ENCODE measurements at places on chromosomes 5 and 9.

- no peak for DNase-seq
Measured at GRCh38 chr9:115035841-115036612, 81.9 kb downstream of the TNC start.

DNA sequence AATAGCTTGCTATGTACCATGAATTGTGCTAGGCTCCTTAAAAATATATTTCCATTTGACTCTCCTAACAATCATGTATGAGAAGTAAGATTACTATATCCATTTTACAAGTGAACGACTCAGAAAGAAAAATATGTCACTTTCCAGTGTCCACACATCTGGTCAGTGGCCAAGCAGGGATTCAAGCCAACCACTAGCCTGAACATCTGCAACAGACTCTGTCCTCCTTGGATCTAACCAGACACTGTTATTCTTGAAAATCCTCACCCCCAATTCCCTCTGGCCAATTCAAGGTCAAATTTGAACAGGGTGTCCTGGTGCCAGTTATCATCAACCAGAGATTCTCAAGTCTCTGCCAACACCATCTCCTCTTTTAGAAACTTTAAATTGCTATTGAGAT, 344.1 kb upstream of the WWC1 start:
- DNase-seq = no peak

DNA sequence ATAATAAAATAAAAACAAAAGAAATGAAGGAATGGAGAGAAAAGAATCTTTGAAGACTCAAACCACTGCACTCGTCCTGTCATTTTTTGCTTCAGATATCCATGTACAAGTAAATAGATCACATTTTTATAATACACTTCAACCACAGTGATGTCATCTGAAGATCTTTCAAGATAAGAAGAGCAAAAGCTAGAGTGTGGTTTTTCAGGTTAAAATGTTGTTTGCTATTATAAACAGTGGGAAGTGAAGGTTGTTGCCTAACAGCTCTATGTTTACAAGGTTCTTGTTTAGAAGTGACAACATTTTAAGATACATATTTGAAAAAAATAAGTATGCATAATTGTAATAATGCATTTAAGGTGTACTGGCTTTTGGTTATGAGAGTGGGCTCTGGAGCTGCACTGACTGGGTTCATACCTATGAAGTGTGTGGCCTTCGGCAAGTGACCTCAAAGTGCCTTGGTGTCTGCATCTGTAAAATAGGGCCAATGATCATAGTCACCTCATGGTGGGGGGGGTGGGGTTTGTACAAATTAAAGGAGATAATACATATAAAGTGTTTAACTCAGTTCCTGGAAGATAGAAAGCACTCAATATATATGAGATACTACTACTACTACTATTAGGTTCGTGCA, 45.5 kb upstream of the IL7R start:
- no peak for DNase-seq

GRCh38 chr9:72365525-72366256, 683 bp upstream of the ZFAND5 start:
- DNase-seq = peak; percentile 75

DNA sequence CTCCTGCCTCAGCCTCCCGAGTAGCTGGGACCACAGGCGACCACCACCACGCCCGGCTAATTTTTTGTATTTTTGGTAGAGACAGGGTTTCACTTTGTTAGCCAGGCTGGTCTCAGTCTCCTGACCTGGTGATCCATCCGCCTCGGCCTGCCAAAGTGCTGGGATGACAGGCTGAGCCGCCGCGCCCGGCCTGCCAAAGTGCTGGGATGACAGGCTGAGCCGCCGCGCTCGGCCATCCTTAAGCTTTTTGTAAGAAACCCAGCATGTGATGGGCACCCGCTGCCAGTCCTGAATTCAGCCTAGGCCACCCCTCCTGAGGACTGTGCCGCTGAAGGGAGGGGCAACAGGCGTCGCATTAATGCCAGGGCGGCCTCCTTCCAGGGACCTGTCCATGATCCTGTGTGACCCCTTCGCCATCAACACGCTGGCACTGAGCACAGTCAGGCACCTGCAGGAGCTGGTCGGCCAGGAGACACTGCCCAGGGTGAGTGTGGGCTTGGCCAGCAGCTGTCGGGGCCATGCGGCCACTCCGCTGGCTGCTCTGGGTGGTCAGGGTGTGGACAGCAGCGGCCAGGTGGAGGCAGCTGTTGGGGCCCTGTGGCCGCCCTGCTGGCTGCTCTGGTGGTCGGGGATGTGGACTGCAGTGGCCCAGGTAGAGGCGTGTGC, 10.5 kb downstream of the NELFB start:
- DNase-seq = no peak

DNA sequence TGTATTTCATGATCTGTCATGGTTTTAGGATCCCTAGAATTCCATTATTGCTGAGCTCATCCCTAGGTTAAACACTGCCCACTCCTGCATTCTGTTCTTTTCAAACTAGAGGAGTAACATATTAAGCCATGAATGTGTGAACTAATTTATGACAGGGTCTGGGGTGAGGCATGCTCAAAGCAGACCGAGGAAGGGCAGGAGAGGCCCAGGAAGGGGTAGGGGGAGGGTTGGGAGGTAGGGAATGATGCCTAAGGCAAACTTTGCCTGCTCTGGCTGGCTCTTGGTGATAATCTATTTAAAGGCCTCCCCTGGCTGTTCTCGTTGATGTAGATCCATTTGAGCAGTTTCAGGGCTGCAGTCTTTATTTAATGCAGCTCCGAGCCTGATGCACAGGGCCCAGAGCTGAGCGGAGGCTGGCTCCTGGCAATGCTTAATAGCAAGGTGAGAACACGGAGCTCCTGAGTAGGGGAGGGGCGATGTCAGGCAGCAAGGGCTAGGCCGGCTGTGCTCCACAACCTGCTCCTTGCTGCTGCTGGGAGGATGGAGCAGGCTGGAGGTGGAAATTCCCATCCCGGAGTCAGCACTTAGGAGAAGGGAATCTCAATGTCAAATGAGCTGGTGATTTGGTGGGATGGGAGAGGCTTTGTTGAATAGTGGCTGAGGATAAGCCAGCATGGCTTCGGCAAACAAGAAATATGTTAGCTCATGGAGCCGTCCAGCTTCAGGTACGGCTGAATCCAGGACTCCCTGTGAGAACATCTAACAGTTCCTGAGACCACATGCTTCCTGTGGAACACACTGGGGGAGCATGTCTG, 73.2 kb upstream of the UNC5A start:
- no peak for DNase-seq

DNA sequence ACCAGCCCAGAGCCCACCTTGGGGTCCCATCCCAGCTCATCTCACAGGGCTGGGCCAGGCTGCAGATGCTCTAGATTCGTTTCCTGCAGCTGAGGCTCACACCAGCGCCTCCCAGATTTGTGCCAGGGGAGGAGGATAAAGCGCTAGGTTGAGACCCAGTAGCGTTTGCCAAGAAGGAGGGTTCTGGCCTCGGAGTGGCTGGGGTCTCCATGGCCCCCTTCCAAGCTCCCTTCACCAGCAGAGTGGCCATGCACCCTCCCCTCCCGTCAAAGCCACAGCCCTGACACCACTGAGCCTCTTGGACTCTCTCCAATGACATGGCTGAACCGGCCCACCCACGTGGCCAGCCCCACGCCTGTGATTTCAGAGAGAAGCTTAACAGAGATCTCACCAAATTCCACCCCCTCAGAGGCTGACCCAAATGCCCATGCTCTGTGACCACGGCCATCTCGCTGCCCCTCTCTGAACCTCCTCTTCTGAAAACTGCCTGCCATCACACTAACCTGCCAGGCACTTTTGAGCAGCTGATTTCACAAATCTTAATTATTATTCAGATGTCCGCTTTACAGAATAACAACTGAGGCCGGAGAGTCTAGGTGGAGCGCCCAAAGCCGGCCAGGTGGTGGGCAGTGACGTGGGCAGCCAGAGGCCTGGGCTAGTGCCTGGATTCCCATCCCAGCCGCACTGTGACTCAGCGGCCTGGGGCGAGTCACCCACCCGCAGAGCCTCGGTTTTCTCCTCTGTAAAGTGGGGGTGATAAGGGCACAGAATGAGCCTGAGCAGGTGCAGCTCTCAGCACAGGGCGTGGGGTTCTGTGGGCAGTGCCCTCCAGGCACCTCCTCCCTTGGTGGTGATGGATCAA, 155.7 kb downstream of the C9orf50 start:
- no peak for DNase-seq

DNA sequence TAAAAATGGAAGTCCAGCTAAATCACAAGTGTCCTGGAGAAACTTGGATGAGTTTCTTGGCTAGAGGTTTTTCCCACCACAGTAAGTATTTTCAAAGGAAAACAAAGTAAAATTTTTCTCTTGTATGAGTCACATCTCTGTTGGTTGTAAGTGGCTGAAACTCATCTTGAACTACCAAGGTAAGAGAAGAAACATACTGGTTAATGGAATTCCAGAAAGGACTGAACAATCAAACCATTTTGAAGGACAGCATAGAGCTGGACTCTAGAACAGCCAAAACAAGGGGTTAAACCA, 102.8 kb upstream of the CDKN2B start:
- DNase-seq = no peak

DNA sequence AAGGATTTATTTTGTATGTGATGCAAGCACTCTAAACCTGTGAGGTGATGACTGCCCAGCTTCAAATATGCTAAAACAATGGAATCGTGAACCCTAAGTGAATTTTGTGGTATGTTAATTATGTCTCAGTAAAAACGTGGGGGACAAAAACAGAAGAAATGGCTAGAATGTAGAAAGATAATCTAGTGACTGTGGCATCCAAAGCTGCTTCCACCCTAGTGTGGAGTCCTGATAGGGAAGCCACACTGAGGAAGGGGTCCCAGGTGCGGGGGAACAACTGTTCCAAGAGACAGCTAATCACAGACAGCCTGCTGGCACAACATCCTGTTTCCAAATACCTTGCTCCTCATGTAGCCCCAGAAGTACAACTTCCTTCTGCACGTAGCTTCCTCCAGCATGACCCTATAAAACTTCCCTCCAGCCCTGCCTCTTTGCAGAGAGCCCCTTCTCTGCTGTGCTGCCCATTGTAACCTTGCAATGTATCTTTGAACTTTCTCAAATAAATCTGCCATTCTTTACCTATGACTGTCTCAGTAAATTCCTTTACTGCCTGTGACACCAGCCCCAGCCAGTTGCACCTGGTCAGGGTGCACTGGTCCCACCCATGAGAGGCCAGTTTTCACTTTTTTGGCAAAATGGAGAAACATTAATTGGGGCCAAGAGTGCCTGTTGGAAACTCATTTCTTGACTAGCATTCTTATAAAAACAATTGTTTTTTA, 4.9 kb downstream of the GMCL2 start:
- DNase-seq = no peak

DNA sequence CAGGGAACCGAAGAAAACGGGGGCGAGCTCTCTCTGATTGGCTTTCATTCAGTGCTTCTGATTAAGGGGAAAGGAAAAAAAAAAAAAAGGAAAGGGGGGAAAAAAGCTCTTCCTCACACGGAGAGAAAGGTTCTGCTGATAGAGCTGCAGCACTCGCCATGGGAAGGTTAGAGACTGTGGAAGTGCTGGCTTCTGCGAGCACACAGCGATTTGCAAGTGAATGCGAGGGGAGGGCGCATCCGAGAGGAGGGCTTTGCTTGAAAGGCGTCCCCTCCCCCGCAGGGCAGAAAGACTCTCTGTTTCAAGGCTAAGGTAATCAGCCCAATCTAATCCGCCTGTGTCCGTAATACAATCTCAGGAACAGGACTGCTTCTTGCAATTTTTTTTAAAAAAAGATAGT, at the start of gene CDH10:
Gene CDH10 (minus strand): TSS at position 218 of the 400 bp plus-strand sequence. CDS start 51,488 bp downstream, outside the sequence.
- DNase-seq = peak; percentile 57

GRCh38 chr9:122053567-122054350, 39.3 kb downstream of the TTLL11 start:
- DNase-seq = no peak

DNA sequence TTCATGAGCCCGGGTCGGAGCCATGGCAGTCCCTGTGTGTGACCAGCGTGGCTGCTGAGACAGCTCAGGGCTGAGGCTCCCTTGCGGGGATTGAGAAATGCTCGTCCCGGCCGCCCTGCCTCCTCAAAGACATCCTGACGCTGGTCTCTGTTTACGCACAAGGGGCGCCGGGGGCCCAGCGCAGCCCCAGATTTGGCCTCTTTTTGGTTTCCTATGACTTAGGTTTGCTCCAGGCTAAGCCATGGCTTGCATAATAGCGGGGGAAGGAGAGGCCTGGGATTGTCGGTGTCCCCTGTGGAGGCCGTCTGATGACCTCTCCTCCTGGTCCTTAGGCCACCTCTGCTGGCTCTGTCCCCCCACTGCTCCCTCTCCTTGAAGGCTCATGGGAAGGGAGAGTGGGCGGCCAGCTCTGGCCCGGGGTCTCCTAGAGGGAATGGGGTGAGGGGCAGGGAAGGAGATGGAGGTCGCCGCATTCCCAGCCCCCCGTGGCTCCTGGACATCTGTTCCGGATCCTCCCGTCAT, 3.5 kb downstream of the LAMC3 start:
- no peak for DNase-seq

GRCh38 chr9:79769476-79770275, 197.9 kb downstream of the TLE4 start:
- no peak for DNase-seq

DNA sequence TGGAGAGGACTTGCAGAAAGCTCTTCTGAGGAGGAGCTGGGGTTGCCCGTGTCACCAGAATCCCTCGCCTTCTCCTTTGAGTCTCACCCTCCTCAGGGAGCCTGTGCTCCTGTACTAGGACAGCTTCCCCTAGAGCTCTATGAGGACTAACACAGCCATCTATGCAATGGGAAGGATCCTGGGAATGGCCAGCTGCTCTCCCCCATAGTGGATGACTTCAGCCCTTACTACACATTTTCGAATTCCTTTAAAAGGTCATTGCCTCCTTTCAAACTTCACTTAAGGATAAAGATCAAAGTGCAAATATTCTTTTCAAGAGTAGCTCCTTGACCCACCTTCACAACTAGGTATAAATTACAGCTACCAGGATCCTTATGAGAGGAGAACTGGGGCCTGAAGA, 55.1 kb downstream of the PRDM6 start:
- no peak for DNase-seq

DNA sequence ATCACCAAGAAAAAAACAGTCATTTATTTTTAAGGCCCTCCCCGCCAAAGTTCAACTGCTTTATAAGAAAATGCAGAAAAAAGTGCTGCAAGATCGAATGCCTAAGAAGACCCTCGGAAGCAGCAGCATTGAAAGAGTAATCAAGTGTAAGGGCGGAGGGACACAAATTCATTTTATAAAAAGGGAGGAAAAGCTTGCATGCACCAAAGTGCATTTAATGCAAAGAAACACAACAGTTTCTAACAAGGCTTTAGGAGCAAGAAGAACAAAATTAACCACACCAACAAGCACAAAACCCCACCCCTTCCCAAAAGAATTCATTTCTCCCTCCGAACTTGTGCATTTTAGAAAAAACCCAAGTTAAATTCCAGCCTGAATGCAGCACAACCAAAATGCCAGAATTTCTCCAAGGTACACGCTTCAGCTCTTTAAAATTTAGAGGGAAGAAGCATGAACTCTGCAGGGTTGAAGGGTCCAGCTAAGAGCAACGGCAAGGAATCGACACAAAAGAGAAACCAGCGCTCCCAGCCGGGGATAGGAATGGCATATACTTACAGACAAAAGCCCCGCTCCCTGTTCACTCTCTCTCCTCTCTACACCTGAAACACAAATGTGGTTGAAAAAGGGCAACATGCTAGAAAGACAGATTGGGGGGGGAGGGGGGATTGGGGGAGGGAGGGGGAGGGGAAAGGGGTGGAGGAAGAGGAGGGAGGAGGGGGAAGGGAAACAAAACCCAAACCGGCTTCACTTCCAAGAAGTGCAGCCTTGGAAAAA, at the start of gene NREP:
Gene NREP (minus strand): TSS at position 614 of the 774 bp plus-strand sequence. CDS start 1,422 bp downstream, outside the sequence.
- peak; percentile 72 for DNase-seq

Measured in urinary bladder (tissue), 4 donors.